Adrenal gland (tissue), 19 donors: ENCODE measurements at places on chromosomes 6 and 20. TPM values are rescaled to one million over a fixed set of nuclear protein-coding genes. Genes with fewer than 3 reads are reported as not detected.

- H3K27me3 ChIP-seq, result peaks cover 5% of the 10 kb centered on the region
- H3K27ac ChIP-seq, result no peak overlapping the region
- DNase-seq, result no peak
- peaks cover 4% of the 10 kb centered on the region for H3K4me1 ChIP-seq
- no peaks in the 10 kb centered on the region for H3K36me3 ChIP-seq
These were observed 230.7 kb downstream of the PHACTR1 start for GRCh38 chr6:12947151-12947871.

GRCh38 chr6:18016133-18016532 is 28.7 kb upstream of the KIF13A start:
- H3K36me3 ChIP-seq, result no peaks in the 10 kb centered on the region
- no peak overlapping the region for H3K4me3 ChIP-seq
- DNase-seq, result no peak
- H3K4me1 ChIP-seq, result no peaks in the 10 kb centered on the region
- no peak overlapping the region for H3K27ac ChIP-seq
- H3K27me3 ChIP-seq, result no peaks in the 10 kb centered on the region

GRCh38 chr6:31878726-31879125 is at the start of gene SLC44A4:
TSS of gene SLC44A4 (minus strand) at chr6:31878997. CDS start at chr6:31878980, 17 bp downstream.
- H3K4me3 ChIP-seq, result no peak within 1 kb of the TSS
- H3K4me1 ChIP-seq, result peaks cover 10% of the 10 kb centered on the region
- H3K27ac ChIP-seq, result no peak within 1 kb of the TSS
- no peak for DNase-seq
- peaks cover 43% of the 10 kb centered on the region for H3K36me3 ChIP-seq
- H3K27me3 ChIP-seq, result no peaks in the 10 kb centered on the region

DNA sequence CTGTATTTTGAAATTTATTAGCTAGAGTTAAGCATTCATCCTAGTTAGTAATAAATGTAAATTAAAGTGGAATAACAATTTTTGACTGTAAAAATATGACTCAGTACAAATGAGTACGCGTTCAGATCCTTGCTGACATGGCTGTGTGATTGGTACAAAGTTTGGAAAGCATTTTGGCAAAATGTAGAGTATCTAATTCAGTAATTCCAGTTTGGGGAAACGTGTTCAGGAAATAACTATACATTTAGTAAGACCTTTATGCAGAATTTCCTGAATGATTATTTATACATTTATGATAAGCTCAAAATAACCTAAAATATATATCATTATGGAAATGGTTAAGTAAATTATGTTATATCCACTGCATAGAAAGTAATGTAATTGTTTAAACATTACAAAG is 8.0 kb downstream of the VTA1 start:
- H3K4me1 ChIP-seq, result no peaks in the 10 kb centered on the region
- H3K27me3 ChIP-seq, result no peaks in the 10 kb centered on the region
- H3K36me3 ChIP-seq, result no peaks in the 10 kb centered on the region
- H3K4me3 ChIP-seq, result no peak overlapping the region
- no peak for DNase-seq

- H3K4me1 ChIP-seq, result no peaks in the 10 kb centered on the region
- H3K36me3 ChIP-seq, result no peaks in the 10 kb centered on the region
- no peak for DNase-seq
- no peak overlapping the region for H3K27ac ChIP-seq
- H3K27me3 ChIP-seq, result peaks cover 5% of the 10 kb centered on the region
- H3K4me3 ChIP-seq, result no peak overlapping the region
These were observed 61.7 kb downstream of the GNAS-AS1 start for GRCh38 chr20:58788896-58789544.

DNA sequence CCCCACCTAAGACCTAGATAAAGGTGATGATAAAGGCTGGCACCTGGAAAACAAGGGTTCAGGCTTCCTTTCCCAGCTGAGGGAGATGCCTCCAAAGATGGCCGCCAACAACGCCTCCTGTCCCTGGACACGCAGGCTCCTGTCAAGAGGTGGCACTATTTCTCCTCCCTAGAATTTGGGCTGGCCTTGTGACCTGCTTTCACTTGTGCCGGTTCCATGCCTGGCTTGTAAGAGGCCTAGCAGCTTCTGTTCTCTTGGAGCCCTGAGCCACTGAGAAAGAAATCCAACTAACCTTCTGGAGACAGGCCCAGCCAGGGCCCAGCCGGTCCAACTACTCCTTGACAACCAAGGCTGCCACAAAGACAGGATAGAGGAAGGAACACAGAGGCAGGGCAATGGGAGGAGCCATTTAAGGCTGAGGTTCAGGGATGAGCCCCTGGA is 60.2 kb upstream of the RALY start:
- H3K27ac ChIP-seq, result peak overlapping the region; percentile 48
- DNase-seq, result peak; percentile 78
- H3K4me1 ChIP-seq, result no peaks in the 10 kb centered on the region

GRCh38 chr6:36679043-36679833 is 724 bp downstream of the CDKN1A start:
- H3K4me3 ChIP-seq, result peak overlapping the region; percentile 97
- H3K27me3 ChIP-seq, result no peaks in the 10 kb centered on the region
- H3K36me3 ChIP-seq, result no peaks in the 10 kb centered on the region
- peak overlapping the region; percentile 95 for H3K27ac ChIP-seq
- peaks cover 51% of the 10 kb centered on the region for H3K4me1 ChIP-seq

- peaks cover 21% of the 10 kb centered on the region for H3K36me3 ChIP-seq
- H3K27me3 ChIP-seq, result no peaks in the 10 kb centered on the region
- peaks cover 34% of the 10 kb centered on the region for H3K4me1 ChIP-seq
- DNase-seq, result peak; percentile 75
- peak within 1 kb of the TSS; percentile 81 for H3K4me3 ChIP-seq
These were observed at the start of gene HDDC2 for GRCh38 chr6:125301435-125302391. TSS of gene HDDC2 (minus strand) at chr6:125301967. CDS start at chr6:125301932, 35 bp downstream.

DNA sequence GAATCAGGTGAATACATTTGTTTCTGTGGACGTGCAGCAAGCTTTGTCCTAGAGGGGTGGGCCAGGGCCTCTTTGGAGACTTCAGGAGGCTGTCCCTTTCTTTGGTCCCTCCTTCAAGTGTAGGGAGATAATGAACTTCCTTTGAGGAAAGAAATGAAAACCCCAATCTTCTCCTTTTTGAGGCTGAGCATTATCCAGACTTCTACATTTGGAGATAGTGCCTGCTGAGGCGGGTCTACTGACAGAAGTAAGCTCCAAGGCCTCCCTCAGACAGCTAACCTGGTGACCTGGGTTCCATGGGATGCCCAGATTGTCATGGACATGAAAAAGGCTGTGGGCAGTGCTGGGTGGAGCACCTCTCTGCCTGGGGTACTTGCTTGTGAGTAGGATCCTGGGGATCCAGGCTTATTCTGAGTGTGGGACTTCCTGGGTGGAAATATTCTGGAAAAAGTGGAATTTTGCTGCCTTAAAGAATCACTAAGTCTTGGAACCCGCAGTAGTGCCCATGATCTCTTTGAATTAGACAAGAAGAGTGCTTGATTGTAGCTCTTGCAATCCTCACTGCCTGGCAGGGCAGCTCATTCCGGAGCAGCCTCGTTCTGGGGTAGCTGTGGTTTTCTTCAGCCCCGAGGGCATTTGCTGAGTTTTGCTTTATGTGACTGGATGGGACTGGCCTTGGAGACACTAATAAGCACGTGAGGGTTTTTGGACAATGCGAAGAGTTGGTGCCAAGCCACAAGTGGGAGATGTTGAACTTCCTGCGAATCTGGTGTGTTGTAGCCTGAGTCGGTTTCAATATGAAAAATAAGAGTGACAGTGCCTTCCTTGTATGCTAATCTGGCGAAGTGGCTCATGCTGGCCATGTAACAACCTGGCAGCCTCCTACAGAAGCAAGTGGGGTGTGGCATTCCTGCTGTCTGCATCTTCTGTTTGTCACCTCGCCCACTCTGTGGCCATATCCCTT is 28.1 kb downstream of the SNRNP48 start:
- H3K27ac ChIP-seq, result peak overlapping the region; percentile 80
- DNase-seq, result peak; percentile 76
- no peak overlapping the region for H3K4me3 ChIP-seq
- H3K4me1 ChIP-seq, result peaks cover 12% of the 10 kb centered on the region
- no peaks in the 10 kb centered on the region for H3K27me3 ChIP-seq
- peaks cover 2% of the 10 kb centered on the region for H3K36me3 ChIP-seq

DNA sequence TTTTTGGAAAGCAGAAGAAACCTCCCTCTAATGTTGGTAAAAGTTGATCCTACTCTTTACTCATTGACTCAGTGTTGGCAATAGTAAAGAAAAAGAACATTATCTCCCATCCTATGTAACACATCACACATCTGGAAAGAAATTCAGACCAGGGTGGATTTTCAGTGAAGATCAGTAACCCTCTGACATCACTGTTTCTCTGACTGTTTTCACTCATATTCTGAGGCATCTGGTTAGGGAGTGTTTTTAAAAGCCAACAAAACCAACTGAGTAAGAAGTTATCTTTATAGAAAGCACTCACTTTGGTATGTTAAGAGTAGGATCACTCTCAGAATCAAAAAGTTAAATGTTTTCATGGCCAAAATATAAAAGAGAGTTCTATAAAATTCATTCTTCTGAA is 143.6 kb downstream of the DST start:
- H3K4me1 ChIP-seq, result no peaks in the 10 kb centered on the region
- H3K27me3 ChIP-seq, result no peaks in the 10 kb centered on the region
- no peak overlapping the region for H3K27ac ChIP-seq
- H3K36me3 ChIP-seq, result peaks cover 30% of the 10 kb centered on the region

DNA sequence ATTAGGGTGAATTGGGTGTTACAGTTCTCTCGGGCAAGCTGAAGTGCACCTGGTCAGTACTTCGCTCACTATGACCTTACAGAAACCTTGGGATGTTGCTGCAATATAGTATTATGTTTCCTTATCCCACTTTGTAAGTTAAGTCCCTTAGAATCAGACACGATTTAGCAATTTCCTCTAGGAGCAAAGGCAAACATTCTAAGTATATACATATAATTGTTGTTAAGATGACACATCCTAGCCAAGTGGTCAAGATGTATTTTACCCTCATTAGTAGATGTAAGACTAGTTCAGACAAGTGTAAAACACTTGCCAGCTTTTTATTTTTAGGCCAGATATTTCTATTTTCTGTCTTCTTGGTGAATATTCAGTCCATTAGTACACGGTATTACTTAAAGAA is 31.1 kb upstream of the RGS17 start:
- no peak overlapping the region for H3K27ac ChIP-seq
- no peaks in the 10 kb centered on the region for H3K4me1 ChIP-seq
- H3K4me3 ChIP-seq, result no peak overlapping the region
- H3K27me3 ChIP-seq, result no peaks in the 10 kb centered on the region
- no peak for DNase-seq
- H3K36me3 ChIP-seq, result no peaks in the 10 kb centered on the region

DNA sequence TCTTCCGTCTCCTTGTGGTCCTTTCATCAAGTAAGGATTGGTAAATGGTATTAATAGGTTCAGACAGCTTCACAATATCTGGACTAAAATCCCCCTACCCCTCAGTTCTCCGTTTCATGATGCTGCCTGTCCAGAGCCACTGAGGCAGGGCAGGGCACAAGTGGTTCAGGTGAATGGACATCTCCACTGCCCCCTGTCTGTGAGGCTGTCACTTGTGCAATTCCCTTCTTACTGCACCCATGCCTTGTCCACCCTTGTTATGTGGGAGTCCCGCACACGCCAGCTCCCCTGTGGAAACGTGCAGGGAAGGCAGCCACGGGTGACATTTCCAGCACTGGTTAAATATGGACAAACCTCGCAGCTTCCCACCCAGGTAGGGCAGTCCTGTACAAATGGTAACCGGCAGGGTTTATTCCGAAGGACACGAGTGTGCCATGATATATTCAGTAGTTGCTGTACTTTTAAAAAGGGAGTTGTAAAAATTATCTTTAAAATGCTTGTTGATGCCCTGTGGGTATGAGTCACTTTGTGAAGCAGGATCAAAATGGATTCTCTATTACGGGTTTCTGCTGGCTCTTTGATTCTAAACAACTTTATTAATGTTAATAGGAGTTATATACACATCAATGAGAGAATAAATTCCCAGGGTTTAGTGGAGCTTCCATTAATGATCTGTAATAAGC is 73.5 kb downstream of the FYN start:
- no peaks in the 10 kb centered on the region for H3K36me3 ChIP-seq
- H3K27ac ChIP-seq, result no peak overlapping the region
- no peak overlapping the region for H3K4me3 ChIP-seq
- H3K4me1 ChIP-seq, result no peaks in the 10 kb centered on the region
- no peak for DNase-seq

DNA sequence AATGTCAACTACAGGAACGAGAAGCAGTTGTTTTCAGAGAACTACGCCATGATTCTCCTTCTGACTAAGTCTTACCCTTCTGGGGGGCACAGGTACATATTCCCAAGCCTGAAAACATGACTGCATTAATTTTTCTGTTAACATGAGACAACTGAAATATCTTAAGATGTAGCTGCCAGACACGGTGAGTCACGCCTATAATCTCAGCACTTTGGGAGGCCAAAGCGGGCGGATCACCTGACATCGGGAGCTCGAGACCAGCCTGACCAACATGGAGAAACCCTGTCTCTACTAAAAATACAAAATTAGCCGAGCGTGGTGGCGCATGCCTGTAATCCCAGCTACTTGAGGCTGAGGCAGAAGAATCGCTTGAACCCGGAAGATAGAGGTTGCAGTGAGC is 21.7 kb downstream of the TBC1D20 start:
- no peak overlapping the region for H3K27ac ChIP-seq
- no peaks in the 10 kb centered on the region for H3K36me3 ChIP-seq
- no peaks in the 10 kb centered on the region for H3K27me3 ChIP-seq
- DNase-seq, result no peak
- peaks cover 25% of the 10 kb centered on the region for H3K4me1 ChIP-seq
- no peak overlapping the region for H3K4me3 ChIP-seq

DNA sequence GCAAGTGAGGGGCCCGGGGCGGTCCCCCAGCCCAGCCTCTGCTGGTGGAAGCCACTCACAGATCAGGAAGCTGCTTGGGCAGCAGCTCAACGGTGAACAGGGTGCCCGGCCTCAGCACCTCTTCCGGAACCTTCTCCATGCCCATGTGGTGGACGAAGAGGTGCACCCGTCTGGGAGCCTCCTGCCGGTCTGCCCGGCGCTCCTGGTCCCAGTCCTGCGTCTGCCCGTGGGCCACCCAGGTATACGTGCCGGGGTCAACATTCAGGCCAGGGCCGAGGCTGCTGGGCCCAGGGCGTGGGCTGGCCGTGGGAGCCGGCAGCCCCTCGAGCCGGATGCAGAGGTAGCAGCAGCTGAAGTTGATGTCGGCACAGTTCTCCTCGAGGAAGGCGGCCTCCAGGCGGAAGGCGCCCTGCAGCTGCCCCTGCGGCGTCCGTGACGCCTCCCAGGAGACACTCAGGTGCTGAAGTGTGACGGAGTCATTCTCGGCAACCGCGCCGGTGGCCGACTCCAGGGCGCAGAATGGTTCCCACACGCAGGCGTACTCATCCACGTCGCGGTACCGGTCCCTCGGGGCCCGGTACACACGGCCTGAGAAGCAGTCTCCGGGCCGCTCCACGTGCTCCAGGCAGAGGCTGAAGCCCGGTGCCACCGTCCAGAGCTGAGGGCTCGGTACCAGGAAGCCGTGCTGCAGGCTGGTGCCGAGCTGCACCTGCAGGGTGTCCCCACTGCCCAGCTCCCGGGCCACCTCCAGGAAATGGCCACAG is 8.7 kb downstream of the FNDC11 start:
- no peak overlapping the region for H3K27ac ChIP-seq
- no peaks in the 10 kb centered on the region for H3K36me3 ChIP-seq
- no peaks in the 10 kb centered on the region for H3K4me1 ChIP-seq
- no peaks in the 10 kb centered on the region for H3K27me3 ChIP-seq
- no peak for DNase-seq

Gene RUNX2
- 1.7 TPM for total RNA-seq

Gene VARS1
- total RNA-seq, result 37.8 TPM

Gene MCHR2
- total RNA-seq, result not detected

Gene PTPN1
- 36.1 TPM for total RNA-seq

Gene PBX2
- total RNA-seq, result 109 TPM

Gene TSBP1
- total RNA-seq, result not detected

Gene SLC17A2
- total RNA-seq, result not detected

Gene SHLD1
- 18.0 TPM for total RNA-seq

Gene CTCFL
- 0.14 TPM for total RNA-seq
